ENCODE measurements at places on chromosomes 6 and 20.
A peak's percentile ranks its signal among the peaks of the same experiment; 100 is the strongest.

- no peak for DNase-seq
These were observed 1.9 kb downstream of the TNFAIP3 start for GRCh38 chr6:137868721-137869548.

GRCh38 chr6:3625149-3625979, 126.1 kb downstream of the PXDC1 start:
- DNase-seq, result peak; percentile 14

DNA sequence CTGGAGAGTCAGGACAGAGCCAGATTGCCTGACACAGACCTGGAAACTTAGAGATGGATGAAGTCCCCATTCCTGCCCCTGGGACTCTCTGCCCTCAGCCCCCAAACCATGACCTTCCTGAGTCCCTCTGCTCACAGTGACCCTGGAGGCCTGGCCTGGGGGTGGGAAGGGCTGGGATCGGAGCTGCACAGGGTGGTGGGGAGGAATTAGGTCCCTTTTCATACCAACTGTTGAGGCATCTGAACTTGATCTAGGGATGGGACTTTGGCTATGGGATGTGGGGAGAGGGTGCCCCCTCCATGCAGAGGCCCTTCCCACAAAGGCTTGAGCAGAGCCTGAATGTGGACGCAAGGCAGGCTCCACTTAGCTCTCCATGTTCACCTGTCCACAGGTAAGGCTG, 144.1 kb downstream of the MRPL14 start:
- no peak for DNase-seq

GRCh38 chr6:38815250-38815649, 100.1 kb downstream of the DNAH8 start:
- no peak for DNase-seq

DNA sequence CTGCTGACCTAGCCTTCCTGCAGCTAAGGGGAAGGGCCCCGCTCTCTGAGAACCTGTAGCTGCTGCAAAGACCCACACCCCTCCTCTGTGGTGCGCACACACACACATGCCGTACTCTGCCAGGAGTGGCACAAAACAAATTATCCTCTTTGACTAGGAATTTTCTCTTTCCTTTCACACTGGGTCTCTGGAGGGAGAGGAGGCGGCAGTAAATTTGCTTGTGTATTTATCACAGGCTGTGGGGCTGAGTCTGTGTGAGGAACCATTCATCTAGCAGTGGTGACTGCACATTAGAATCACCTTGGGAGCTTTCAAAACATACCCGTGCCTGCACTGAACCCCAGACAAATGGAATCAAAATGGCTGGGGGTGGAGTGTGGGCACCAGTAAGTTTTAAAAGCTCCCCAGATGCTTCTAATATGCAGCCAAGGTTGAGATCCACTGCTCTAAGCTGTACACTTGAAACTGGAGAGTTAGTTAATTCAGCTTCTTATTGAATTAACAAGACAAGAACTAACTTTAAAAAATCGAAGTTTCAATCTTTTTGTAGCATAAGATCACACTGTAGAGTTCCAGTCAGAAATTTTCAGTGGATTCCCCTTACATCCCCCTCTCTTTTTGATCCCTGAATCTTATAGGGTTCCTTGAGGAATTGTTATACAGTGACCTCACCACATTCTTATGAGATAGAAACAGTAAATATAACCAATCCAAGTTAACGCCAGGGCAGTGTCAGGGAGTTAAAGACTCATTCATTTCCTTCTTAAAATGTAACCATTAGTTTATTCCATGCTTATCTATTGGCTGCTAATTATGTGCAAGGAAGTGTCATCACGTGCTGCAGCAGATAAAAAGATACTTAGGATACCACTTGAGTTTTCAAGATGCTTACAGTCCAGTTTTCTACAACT, 29.8 kb upstream of the GMDS start:
- DNase-seq, result no peak

DNA sequence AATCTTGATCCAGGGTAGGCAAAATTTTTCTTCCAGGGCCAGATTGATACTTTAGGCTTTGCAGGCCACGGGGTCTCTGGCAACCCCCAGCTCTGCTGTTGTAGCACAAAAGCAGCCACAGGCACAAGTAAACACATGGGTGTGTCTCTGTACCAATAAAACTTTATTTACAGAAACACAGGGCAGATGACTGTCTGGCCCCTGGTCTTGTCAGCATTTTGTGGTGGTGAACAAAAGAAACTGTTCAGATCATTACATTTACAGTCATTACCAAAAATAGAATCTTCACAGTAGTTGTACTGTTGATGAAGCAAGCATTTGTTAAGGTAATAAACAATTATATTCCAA, 45.0 kb upstream of the KIF25 start:
- DNase-seq, result no peak

- no peak for DNase-seq
These were observed 136.7 kb downstream of the LRFN2 start for GRCh38 chr6:40450483-40450882.

DNA sequence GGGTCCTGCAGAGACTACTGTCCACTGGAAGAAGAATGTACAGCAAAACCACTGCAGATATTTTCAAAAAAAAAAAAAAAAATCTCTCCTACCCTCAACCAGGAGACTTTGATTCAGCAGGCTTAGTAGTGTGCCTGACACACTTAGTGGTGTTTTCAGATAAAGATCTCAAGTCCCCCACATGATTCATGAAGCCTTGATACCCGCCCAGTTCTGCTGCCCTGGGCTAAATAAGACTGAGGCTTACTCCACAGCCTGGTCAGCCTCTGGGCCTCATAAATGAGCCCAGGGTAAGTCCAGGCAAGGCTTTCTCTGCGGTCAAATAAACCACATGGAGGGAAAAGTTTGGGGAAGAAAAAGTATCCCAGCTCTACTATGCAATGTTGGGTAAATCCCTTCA, 222.1 kb upstream of the ARID1B start:
- DNase-seq, result no peak

GRCh38 chr6:125027287-125027686, 65.0 kb downstream of the RNF217 start:
- DNase-seq, result no peak

DNA sequence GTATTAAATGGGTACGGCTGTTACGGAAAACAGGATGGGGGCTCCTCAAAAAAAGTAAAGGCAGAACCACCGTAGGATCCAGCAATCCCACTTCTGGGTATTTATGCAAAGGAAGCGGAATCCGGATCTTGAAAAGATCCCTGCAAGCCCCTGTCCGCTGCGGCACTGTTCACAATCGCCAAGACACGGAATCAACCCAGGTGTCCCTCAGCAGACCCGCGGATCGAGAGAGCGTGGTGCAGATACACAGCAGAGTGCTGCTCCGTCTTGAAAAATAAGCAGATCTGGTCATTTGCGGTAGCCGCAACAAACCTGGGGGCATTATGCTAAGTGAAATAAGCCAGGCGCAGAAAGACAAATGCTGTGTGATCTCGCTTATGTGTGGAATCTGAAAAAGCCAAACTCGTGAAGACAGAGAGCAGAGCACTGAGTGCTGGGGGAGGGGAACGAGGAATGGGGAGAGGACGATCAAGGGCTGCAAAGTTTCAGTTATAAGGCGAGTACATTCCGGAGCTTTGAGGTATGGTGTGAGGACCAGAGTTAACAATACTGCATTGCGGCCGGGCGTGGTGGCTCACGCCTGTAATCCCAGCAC, 41.3 kb downstream of the NTSR1 start:
- no peak for DNase-seq

All from NCI-H2081 (cell line).